ENCODE measurements at places on chromosomes 13 and 19.

- DNase-seq, result no peak
These were observed 467.2 kb downstream of the ITGBL1 start for GRCh38 chr13:101919541-101920181.

GRCh38 chr19:45657520-45658167 lies 10.4 kb upstream of the GIPR start:
- DNase-seq, result no peak

- DNase-seq, result no peak
These were observed 114.6 kb upstream of the RNF113B start for GRCh38 chr13:98291658-98292057.

DNA sequence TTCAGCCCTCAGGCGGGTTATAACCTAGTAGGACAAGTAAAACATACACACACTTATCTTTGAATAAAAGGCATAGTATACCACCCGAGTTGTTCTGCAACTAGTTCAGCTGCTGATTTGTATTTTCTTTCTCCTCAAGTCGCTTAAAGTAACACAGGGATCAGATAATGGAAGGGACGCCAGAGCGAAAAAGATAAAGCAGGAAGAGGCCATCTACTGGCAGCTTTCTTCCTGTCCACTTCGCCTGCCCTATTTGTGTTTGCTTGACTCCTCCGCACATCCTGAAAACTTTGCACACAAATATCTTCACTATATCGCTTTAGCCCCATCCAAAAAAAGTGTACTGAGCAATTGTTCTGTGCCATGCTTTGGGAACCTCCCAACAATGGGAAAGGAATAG lies 238.0 kb upstream of the SOX21 start:
- no peak for DNase-seq

GRCh38 chr13:42279986-42280385 lies 8.0 kb downstream of the AKAP11 start:
- DNase-seq, result no peak

- DNase-seq, result no peak
These were observed 6.6 kb upstream of the ZDHHC20 start for GRCh38 chr13:21465710-21466160.

- no peak for DNase-seq
These were observed 10.1 kb downstream of the PGPEP1 start for GRCh38 chr19:18350490-18350889.

GRCh38 chr19:6092329-6093286 lies 17.7 kb downstream of the RFX2 start:
- no peak for DNase-seq

DNA sequence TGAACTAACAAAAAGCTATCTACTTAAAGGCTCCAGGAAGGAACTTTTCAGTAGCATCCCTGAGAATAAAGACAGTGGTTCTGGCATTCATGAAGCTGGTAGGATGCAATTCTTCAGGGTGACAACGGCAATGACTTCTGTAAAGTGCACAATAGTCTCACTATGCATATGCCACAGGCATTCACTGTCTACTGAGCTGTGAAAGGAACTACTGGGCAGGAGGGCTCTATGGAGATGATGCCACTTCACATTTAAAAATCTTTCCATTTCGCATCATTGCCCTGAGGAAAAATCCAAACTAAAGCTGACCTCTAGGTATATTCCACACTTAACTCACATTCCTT lies 2020.6 kb upstream of the PCDH20 start:
- DNase-seq, result no peak

DNA sequence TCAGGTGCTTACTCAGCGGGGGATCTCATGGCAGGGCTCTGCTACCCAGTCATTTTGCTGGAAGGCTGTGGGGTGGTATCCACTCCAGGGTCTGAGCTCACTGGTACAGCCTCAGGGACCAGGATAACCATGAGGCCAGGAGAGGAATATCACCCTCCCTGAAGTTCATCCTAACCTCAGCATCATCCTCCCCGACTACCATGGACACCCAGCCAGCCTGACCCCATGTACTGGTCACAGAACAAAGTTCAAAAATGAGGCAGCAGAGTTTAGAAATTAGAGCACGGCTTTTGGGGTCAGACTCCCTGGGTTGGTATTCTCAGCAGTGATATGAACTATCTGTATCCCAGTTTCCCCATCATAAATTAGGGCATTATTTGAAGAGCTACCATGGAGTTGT lies 35.5 kb upstream of the RXFP2 start:
- DNase-seq, result no peak

- no peak for DNase-seq
These were observed 10.3 kb downstream of the ATG4D start for GRCh38 chr19:10553943-10554381.

- no peak for DNase-seq
These were observed 160.3 kb downstream of the KATNAL1 start for GRCh38 chr13:30147015-30147414.

DNA sequence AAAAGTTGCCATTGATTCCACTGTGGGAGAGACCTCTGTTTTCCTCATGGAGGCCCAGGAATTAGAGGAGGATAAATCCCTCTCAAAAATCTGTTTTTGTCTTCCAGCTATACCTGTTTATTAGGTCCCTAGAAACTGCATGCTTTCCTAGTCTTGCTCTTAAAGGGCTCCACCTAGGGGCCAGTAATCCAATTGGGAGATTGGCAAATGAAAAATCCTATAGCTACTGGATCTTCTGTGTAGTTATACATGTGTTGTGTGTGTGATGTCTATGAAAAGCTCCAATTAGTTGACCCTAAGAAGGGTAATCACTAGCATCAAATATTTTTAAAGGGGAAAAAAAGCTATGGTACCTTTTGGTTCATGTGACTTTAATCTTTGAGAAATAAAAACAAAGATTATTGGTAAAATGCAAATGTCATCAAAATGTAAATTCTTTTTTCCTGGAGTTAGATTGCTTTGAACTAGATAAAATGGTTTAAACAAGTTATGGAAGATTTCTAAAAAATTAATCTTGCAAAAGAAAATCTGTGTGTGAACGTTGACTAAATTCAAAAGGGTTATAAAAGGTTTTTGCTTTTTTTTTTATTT lies 63.4 kb upstream of the C1QTNF9B start:
- no peak for DNase-seq

GRCh38 chr13:108987517-108987916 lies 358.1 kb downstream of the MYO16 start:
- DNase-seq, result no peak

- no peak for DNase-seq
These were observed 4.4 kb downstream of the HAS1 start for GRCh38 chr19:51719251-51719988.

GRCh38 chr19:55176076-55176475 lies 4.0 kb downstream of the SYT5 start:
- DNase-seq, result no peak

- DNase-seq, result no peak
These were observed 497.7 kb downstream of the FGF9 start for GRCh38 chr13:22168437-22169190.

DNA sequence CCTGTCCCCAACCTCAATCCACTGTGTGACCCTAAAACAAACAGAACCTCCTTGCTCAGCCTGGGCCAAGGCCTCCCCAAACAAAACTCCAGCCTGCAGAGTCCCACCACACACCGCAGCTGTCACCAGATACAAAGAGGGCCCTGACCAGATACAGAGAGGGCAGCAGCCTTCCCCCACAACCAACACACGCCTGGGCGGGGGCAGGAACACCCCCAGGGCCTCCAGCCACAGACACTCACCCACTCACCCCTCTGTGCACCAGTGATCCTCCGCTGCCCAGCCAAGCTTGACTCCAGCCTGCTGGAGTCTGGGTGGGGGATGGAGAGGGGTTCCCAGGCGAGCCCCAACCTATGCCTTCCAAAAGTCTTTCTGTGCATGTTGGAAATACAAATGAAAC lies 5.9 kb upstream of the CIRBP start:
- DNase-seq, result no peak

- no peak for DNase-seq
These were observed 288.9 kb upstream of the MAB21L1 start for GRCh38 chr13:35765366-35765765.

- DNase-seq, result no peak
These were observed 1.6 kb downstream of the MYH14 start for GRCh38 chr19:50204811-50205675.

DNA sequence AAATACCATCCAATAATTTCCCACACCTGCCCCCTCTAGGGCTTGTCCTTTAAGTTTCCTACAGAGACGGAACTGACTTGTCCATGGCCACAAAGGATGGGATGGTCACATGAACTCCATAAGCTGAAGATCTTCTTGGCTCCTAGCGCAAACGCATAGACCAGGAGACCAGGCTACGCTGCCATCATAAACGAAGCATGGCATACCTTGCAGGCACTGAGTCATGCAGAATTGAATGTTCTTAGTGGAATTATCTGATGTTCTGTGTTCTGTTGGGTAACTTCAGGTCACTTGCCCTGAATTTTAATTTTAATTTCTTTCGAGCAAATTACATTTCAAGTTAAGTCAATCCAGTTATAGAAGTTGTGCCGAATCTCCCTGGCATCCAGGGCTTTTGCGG lies 96.4 kb upstream of the STARD13 start:
- no peak for DNase-seq

GRCh38 chr13:101978552-101979315 lies 423.1 kb downstream of the FGF14 start:
- DNase-seq, result no peak

GRCh38 chr19:53892981-53893325 lies 11.0 kb downstream of the PRKCG start:
- no peak for DNase-seq

- no peak for DNase-seq
These were observed 1834.0 kb upstream of the PCDH20 start for GRCh38 chr13:63249411-63250187.

GRCh38 chr13:75762076-75762937 lies 126.2 kb downstream of the LMO7 start:
- no peak for DNase-seq

GRCh38 chr19:11096210-11096841 lies 7.1 kb downstream of the LDLR start:
- DNase-seq, result no peak

DNA sequence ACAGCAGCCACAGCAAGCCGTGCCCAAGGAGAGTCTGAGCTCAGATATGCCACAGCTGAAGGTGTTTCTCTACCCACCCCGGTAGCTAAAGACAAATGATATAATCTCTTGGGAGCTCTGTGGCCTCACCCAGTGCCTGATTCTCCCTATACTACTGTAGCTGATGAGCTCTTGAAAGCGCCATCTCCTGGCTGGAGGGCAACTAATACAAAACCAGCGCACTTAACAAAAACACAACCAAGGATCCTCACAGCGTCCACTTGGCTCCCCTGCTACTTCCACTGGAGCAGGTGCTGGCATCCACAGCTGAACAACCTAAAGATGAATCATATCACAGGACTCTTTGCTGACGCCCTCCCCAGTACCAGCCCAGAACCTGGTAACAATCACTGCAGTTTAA lies 1212.0 kb downstream of the PCDH17 start:
- DNase-seq, result no peak

GRCh38 chr13:99432609-99433542 lies 68.4 kb upstream of the TM9SF2 start:
- no peak for DNase-seq

- no peak for DNase-seq
These were observed 73.6 kb downstream of the COG3 start for GRCh38 chr13:45538382-45538781.

DNA sequence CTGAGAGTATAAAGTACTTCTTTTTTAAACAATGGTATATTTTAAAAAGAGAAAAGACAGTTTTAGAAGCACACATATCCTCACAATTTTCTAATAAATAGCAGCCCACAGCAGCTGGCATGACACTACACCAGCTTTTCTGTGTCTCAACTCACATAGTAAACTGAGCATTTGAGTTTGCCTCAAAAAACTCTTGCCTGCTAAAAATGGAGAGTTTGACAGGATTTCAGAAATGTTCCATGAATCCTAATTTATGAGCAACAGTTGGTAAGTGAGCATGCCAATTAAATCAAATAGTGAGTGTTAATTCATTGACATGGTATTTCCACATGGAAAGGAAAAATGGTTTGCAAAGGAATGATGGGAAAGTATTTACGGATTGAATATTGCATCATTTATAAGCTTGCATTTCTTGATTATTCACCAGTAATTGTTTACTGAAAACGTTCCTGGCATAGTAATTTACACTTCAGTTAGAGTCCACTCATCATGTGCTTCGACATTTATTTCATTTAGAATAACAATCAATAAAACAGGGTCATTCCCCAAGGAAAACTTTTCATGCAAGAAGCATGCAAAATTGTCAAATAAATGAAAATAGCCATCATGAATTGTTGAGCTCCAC lies 323.0 kb downstream of the EFNB2 start:
- DNase-seq, result no peak

GRCh38 chr13:47858042-47859025 lies 142.7 kb downstream of the SUCLA2 start:
- DNase-seq, result no peak

DNA sequence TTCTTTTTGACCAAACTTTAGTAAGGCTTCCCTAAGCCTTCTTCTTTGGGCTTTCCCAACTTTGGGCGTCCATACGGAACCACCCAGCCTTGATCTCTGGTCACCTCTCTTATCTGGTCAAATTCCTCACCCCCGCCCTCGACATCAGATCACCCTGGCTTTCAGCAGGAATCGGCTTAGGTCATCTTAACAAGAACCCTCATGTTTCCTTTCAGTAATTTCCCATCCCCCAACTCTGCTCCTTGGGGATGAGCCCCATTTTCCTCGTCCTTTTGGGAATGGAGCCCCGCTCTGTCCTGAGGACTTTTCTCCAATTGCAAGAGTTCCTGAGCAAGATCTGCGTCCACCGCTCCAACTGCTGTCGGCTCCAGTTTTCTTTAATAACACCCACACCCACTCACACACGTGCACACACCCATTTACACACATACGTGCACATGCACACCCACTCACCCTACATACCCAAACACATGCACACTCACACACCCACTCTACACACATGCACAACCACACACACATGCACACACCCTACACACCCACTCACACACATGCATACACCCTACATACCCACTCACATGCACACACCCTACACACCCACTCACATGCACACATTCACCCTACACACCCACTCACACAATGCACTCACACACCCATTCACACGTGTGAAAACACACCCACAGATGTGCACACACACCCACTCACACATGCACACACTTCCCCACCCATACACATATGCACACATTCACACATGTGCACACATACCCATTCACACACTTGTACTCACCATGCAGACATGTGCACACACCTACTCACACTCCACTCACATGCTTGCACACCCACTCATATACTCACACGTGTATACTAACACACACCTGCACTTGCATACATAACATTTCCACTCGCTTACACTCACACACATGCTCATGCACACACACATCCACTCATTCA lies 87.0 kb upstream of the TM9SF2 start:
- no peak for DNase-seq

- no peak for DNase-seq
These were observed 117.3 kb downstream of the POSTN start for GRCh38 chr13:37481011-37481884.

All from cortex of kidney (tissue), 1 donor.